ENCODE measurements at places on chromosomes 1 and 21.

GRCh38 chr1:29124366-29125236 lies 898 bp upstream of the TMEM200B start:
- peak; percentile 63 for DNase-seq

GRCh38 chr1:2150801-2151200 lies 43.8 kb downstream of the FAAP20 start:
- no peak for DNase-seq

GRCh38 chr1:171280599-171280998 lies 32.3 kb downstream of the FMO1 start:
- DNase-seq: peak; percentile 46

- no peak for DNase-seq
Observed at GRCh38 chr1:175520186-175520585, 223.2 kb downstream of the TNR start.

DNA sequence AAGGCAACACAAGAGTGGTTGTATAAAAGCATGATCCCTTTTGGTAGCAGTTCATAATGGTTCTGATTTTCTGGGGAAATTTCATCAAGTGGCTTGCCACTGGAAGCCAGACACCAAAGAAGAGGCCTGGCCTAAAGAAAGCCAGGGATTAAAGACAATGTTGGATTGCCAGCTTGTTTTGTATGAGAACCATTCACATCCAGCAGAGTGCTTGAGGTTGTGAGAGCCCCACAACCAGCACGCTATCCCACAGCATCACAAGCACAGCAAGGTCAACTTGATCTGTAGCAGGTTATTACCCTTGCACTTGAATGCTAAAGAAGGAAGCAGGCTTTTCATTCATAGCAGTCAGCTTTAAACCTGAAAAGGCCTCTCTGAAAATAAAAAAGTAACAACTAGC lies 399.8 kb downstream of the PLPP3 start:
- no peak for DNase-seq

DNA sequence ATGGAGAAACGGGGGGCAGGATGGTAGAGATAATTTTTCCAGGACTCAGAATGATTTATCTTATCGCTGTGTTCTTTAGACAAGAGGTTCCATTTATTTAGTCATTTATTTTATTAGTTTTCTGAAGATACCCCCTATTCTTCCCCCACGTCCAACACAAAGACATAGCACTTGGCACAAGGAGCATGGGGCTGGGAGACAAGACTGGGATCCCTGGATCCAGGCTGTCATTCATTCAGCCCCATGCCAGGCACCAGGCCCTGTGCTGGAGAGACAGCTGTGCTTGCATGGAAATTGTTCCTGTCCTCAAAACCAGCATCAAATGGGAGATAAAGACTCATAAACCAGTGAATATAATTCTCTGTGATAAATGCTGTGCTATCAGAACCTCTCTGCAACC lies 27.1 kb upstream of the PLXNA2 start:
- no peak for DNase-seq

DNA sequence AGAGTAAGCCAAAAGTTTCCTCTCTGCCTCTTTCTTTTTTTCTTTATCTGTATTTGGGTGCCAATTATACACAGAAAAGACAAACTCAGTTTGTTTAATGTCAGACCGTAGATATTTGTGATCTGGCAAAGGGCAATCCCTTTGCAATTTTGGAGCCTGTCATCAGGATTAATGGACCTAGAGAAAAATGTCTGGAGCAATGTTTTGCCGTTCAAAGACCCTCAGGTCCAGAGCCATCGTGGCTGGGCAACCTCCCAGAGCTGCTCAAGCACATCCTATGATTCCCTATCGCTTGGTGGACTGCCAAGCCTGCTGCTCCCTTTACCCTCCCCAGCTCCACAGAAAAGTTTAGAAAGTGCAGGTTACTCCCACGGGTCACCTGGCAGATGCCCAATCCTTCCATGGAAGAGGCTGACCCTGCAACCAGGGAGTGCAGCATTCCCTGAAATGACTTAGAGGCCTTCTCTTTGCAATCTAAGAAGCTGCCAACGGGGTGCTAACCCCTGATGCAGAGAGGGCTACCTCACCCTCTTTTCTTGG lies 112.5 kb upstream of the NGF start:
- no peak for DNase-seq

- no peak for DNase-seq
Observed at GRCh38 chr1:44532567-44532944, 127.5 kb downstream of the RNF220 start.

GRCh38 chr1:239558559-239558958 lies 172.2 kb downstream of the CHRM3 start:
- DNase-seq: no peak

DNA sequence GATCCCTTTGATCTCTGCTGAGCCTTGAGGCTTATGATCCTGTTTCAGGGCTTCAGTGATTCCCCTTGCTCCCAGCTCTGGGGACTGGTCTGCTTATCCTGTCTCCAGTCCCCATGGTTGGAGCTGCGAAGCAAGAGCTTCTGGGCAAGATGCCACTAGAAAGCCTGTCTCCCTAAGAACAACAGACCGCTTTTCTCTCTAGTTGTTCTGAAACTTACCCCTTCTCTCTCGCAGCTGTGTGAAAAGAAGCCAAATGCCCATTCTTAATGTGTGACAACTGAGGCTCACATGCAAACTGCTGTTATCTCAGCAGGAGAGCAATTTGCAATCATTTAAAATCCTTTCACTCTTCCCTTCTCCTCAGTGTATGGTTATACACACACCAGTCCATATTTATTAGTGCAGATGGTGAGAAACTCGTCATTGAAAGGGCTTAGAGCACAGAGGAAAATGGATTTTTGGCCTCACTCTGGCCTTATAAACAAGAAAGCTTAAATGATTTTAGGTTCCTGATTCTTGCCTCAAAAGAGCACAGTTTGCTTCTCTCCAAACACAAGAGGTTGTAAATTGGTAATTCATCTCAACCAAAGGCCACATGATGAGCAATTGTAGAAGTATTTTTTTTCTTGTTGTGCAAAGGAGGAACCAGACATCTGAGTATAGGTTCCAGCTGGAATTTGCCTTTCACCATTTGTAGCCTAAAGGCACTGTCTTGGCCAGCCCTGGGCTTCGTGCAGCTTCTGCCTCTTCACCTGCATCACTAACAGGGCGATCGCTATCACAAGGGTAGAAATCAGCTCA lies 179.2 kb upstream of the LMO4 start:
- DNase-seq: peak; percentile 94

DNA sequence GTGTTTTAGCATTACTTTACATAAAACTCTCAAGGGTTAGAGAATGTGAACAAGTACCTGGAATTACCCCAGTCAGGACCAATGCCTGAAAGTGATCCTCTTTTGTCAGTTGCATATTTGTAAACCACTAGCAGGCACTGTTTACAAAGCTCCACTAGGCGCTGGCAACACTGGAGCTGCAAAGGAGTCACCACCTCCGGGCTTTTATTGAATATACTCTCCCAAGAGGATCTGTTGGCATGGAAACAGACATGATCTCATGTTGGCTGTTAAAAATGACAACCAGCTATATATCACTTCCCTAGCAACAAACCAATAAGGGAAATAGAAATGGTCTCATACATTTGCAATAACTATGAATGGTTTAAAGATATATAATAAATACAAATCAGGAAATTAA lies 116.0 kb downstream of the TTLL7 start:
- peak; percentile 95 for DNase-seq

- no peak for DNase-seq
Observed at GRCh38 chr1:160553778-160554177, 25.5 kb downstream of the CD84 start.

GRCh38 chr1:187275346-187275745 lies 446.6 kb downstream of the PLA2G4A start:
- no peak for DNase-seq

DNA sequence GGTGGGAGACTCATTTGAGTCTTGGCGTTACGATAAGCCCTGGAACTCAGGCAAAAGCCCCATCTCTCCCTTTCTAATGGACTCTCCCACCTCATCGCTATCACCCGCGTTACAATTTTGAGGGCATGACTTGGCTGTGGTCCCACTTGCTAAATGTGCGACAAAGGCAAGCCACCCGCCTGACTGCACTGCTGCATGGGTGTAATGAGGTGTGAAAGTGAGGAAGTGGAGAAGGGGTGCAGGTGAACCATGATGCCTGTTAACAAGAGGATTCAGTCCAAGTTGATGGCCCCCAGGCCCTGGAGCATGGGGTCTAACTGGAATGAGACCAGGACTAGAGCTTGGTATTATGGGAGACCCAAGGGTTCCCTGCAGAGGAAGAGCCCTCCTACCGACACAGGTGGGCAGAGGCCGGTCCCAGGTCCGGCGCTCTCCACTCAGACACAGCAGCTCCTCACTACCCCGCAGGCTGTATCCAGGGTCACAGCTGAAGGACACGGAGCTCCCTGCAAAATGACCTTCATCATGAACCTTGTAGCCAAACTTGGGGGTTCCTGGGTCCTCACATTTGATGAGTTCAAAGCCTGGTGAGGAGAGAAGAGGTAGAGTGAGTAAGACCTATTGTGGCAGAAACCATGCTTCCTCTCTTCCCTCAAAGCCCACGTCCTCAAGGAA lies 165.4 kb upstream of the HMGB4 start:
- peak; percentile 0 for DNase-seq

- peak; percentile 16 for DNase-seq
Observed at GRCh38 chr1:109902204-109902985, 8.3 kb upstream of the CSF1 start.

DNA sequence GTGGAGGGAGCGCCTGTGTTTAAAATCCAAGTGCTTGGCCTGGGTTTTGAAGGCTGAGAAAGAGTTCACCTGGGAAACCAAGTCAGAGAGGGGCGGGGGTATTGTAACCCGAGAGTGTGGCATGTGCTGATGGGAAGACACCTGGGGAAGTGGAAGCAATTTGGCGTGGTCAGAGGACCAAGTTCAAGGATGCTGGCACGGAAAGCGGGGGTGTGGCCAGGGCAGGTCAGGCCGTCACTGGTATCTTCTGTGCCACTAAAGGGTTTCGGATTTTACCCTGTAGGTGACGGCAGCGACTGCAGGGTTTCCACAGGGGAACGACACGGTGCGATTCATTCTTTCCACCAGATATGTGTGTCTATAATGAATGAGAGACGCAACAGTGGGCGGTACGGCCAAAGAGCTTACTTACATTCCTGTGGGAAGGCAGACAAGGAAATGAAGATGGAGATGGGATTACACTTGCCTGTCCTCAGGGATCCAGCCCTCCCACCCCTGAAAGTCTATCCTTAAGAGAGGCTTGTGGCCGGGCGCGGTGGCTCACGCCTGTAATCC lies 31.3 kb downstream of the CA6 start:
- no peak for DNase-seq

- DNase-seq: peak; percentile 74
Observed at GRCh38 chr1:6343506-6344405, 49.8 kb downstream of the ACOT7 start.

GRCh38 chr1:160779626-160780397 lies 16.2 kb upstream of the LY9 start:
- DNase-seq: peak; percentile 43

DNA sequence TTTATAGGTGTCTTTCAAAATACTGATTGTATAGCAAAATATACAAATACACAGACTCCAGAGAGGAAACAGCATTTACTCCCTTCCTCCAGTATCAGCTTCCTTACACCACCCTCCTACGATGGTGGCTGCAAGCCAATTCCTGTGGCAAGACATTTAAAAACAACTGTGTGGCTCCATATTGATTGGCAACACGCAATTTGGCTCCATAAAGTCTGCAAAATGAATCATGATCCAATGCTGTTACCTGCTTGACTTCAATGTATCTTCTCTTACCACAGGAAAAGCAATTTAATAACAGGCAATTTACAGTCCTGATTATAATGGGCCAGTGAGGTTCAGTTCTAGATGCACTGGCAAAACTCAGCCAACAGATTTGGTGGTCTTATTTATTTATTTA lies 19.7 kb upstream of the ATP6V1G3 start:
- DNase-seq: peak; percentile 95

DNA sequence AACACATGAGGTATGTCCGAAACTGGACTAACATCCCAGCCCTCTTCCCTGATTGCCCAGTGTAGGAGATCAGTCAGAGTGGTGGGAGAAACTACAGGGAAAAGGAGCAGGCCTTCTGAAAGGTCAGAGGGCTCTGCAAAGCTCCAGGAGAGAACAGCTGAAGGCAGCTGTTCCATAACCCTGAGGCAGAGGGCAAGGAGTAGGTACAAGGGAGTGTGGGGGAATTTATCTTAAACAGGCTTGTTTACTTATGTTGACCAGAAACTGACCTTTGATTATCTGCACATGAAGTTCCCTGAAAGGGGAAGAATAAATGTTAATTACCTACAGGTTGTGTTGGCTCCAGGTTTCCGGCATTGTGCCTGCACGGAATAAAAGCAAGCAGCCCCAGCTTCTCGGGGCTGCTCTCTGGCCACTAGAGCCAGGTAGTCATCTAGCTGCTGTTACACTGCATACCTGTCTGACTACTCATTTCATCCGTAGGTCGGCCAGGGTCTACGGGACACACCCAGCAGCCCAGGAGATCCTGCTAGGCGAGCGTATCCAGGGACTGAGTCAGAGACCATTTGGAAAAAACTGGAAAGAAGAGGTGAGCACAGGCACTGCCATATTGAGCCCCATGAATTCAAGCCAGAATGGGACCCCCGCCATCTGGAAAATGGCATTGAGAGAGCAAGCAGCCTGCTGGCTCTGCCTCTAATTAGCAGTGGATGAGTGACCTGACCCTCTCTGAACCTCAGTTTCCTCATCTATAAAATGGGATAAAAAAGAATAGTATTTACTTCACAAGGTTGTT lies 14.9 kb upstream of the PAQR7 start:
- no peak for DNase-seq

DNA sequence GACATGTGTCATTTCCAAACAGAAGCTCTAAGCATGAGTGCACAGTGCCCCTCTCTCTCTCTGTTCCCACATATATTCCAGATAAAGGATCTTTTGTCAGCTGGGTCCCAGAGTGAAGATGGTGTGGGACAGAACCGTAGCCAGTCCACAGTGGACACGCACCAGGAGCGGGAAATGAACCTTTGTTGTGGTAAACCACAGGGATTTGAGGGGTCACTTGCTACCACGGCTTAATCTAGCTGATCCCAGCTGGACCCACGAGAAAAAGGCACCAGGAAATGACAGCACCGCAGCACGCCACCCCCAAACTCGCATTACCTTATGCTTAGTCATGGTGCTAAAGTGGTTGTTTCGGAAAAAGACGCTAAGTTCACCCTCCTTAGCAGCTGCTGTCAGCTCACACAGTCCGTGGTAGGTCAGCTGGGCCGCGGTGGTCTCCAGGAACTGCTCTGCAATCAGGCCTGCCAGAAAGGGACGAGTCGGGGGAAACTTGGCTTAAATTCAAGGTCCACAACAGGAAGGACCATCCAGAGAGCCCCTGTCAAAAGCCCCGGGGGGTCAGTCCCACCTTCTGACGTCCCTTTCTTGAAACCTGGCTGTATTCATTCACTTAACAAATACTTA lies 7.5 kb downstream of the MINDY1 start:
- DNase-seq: no peak

- no peak for DNase-seq
Observed at GRCh38 chr1:115340879-115341278, 2.8 kb upstream of the NGF start.
